ENCODE measurements at places on chromosomes 11 and 22.

GRCh38 chr22:39277142-39277607, 32.4 kb upstream of the PDGFB start:
- no peaks in the 10 kb centered on the region for H3K36me3 ChIP-seq
- H3K4me1 ChIP-seq = no peaks in the 10 kb centered on the region
- H3K27ac ChIP-seq = no peak overlapping the region
- H3K4me3 ChIP-seq = no peak overlapping the region
- DNase-seq = no peak

DNA sequence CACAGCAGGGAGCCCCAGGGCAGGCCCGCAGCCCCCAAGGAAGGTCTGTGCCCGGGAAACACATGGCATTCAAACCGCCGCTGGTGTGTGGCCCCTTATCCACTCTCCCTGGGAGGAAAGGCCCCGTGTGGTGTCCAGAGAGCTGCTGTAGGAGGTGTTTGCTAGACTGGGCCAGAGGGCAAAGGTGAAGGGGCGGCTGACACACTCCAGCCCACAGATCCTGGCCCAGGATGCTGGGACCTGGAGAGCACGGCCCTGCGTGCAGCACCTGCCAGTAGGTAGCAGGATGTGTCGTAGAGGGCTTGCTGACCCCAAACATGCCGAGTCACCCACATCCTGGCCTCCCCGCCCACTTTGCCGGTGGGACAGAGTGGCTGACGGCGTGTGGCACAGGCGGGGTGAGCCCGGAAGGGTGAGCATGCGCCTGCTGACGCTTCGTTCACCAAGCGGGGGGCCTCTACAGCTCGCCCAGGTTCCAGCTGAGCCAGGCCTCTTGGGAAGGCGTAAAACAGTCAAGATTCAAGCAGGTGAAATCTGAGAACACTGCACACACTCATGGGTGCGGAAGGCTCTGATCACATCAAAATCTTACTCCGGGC, 11.0 kb downstream of the OSBPL5 start:
- H3K4me1 ChIP-seq = peaks cover 98% of the 10 kb centered on the region
- DNase-seq = no peak
- H3K27ac ChIP-seq = peak overlapping the region; percentile 96
- no peaks in the 10 kb centered on the region for H3K27me3 ChIP-seq
- H3K36me3 ChIP-seq = no peaks in the 10 kb centered on the region

- H3K4me3 ChIP-seq = no peak overlapping the region
- H3K36me3 ChIP-seq = no peaks in the 10 kb centered on the region
- H3K4me1 ChIP-seq = no peaks in the 10 kb centered on the region
Observed at GRCh38 chr11:111378185-111378860, 752 bp downstream of the POU2AF1 start.

- H3K4me3 ChIP-seq = no peak overlapping the region
- H3K36me3 ChIP-seq = no peaks in the 10 kb centered on the region
- H3K27me3 ChIP-seq = no peaks in the 10 kb centered on the region
- no peak overlapping the region for H3K27ac ChIP-seq
- DNase-seq = no peak
Observed at GRCh38 chr22:22488736-22489135, 19.8 kb downstream of the ZNF280B start.

DNA sequence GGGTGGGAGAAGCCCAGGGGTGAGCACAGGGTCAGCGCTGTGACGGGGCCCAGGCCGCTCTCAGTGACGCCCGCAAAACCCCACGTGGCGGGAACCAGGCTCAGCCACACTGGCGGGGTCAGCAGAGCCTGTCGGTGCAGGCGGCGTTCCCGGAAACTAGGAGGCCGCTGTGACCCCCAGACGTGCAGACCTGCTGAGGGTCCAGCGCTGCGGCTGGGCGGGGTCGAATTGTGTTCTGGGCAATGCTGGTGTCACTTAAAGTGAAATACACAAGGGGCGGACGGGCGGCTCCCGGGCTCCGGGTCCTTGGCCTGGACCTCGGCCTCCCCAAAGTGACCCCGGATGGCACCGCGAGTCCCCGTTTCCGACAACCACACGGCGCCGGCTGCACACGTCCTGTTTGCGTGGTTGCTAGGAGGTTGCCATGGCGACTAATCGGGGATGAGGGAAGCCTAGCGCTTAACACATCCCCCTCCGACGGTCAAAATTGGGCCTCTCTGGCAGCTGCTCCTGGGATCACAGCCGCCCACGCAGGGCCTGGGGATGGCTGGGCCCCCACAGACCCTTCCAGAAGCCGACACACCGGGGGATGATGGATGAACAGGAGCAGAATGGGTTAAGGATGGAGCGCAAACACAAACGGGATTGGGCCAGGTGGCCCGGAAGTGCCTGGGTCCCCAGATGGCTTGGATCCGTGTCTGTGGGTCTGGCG, 81.7 kb upstream of the PRR5 start:
- no peaks in the 10 kb centered on the region for H3K27me3 ChIP-seq
- no peaks in the 10 kb centered on the region for H3K36me3 ChIP-seq
- H3K27ac ChIP-seq = no peak overlapping the region
- H3K4me1 ChIP-seq = no peaks in the 10 kb centered on the region

DNA sequence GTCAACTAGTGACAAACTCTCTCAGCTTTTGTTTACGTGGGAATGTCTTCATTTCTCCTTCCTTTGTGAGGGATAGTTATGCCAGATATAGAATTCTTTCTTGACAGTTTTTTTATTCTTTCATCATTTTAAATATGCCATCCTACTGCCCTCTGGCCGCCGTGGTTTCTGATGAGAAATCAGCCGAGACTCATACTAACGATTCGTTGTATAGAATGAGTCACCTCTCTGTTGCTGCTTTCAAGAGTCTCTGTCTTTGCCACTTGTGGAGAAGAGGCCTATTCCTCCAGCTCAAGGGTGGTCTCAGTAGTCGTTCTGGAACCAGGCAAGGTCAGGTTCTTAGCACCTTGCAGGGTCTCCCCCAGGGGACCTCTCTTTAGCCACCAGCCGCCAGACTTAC, 8.0 kb downstream of the MYO7A start:
- H3K4me1 ChIP-seq = peaks cover 6% of the 10 kb centered on the region
- no peaks in the 10 kb centered on the region for H3K27me3 ChIP-seq
- no peak overlapping the region for H3K4me3 ChIP-seq
- no peak for DNase-seq

DNA sequence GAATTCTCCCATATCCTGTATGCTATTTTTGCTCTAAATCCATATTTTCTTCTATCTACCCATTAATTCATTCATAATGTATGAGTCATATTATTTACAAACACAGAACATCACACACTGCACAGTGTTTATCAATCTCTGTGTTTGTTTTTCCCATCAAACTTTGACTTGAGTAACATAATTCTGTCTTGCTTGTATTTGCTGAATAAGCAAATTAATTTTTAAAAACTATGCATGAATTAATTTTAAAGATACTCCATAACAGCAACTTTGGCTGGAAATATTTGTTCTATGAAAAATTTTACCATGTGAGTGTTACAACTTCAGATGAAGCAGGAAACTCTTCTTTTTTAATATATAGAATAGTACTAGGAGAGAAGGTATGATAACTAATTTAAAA, 275.6 kb downstream of the GRM5 start:
- no peaks in the 10 kb centered on the region for H3K27me3 ChIP-seq
- H3K36me3 ChIP-seq = no peaks in the 10 kb centered on the region
- no peak overlapping the region for H3K27ac ChIP-seq
- no peak for DNase-seq
- no peak overlapping the region for H3K4me3 ChIP-seq
- no peaks in the 10 kb centered on the region for H3K4me1 ChIP-seq

DNA sequence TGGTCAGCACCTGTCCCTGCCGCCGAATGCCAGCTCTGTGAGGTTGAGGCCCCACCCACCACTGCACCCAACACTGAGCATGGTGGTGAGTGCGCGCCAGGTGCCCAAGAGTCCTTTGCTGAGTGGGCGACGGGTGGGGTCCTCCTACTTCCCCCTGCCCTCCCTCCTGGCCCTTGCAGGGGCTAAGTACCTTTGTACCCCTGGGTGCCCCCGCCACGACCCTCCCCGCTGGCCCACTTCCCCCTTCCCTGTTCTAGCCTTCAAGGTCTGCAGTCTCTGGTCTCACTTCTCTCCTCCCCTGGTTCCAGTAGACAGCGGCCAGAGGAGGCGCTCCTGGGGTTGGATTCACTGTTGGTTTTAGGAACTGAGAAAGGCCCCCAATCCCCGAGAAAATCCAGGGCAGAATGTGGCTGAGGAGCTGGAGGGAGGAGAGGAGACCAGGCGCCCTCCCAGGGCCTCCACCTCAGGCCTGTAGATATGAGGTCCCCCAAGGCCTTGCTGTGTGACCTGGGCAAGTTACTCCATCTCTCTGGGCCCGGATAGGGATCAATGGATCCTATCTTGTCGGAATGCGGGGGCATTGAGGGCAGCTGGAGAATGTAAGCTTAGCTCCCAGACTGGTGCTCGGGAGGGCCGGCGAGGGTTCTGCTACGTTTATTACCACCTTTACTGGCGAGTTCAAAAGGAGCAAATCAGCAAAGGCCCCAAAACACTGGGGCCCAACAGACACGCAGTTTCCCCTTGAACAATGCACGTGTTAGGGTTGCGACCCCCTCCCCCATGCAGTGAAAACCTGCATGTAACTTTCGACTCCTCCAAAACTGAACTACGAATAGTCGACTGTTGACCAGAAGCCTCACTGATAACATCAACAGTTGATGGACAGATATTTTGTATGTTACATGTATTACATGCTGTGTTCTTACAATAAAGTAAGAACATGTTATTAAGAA, 31.9 kb upstream of the SMIM38 start:
- H3K27me3 ChIP-seq = no peaks in the 10 kb centered on the region
- H3K36me3 ChIP-seq = no peaks in the 10 kb centered on the region
- peak overlapping the region; percentile 55 for H3K27ac ChIP-seq
- H3K4me1 ChIP-seq = peaks cover 35% of the 10 kb centered on the region

GRCh38 chr22:48874956-48875355, 952.7 kb downstream of the BRD1 start:
- H3K4me3 ChIP-seq = no peak overlapping the region
- H3K4me1 ChIP-seq = no peaks in the 10 kb centered on the region
- no peak for DNase-seq
- H3K27ac ChIP-seq = no peak overlapping the region
- no peaks in the 10 kb centered on the region for H3K27me3 ChIP-seq

DNA sequence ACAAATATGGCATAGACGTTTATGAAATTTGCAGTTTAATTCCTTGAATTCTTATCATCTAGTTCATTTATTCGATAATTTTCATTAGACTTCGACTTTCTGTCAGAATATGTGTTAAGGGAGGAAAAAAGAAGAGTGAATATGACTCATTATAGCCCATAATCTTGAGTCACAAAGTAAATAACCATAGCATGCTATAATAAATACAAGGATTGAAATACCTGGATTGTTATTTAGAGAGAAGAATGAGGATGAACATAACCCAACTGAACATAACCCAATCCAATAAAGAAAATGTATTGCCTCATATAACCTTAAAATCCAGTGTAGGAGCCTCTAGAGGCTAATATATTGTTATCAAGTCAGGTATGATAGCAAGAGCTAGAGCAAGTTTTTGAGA, 1858.3 kb upstream of the RAG2 start:
- peaks cover 2% of the 10 kb centered on the region for H3K4me1 ChIP-seq
- H3K4me3 ChIP-seq = no peak overlapping the region
- no peak for DNase-seq
- no peaks in the 10 kb centered on the region for H3K36me3 ChIP-seq
- H3K27ac ChIP-seq = no peak overlapping the region
- H3K27me3 ChIP-seq = no peaks in the 10 kb centered on the region

GRCh38 chr11:72692498-72693237, 18.4 kb upstream of the PDE2A start:
- no peaks in the 10 kb centered on the region for H3K4me1 ChIP-seq
- no peak overlapping the region for H3K27ac ChIP-seq
- peaks cover 80% of the 10 kb centered on the region for H3K36me3 ChIP-seq
- H3K4me3 ChIP-seq = no peak overlapping the region
- no peak for DNase-seq

- no peaks in the 10 kb centered on the region for H3K36me3 ChIP-seq
- no peaks in the 10 kb centered on the region for H3K27me3 ChIP-seq
- no peak overlapping the region for H3K4me3 ChIP-seq
- no peaks in the 10 kb centered on the region for H3K4me1 ChIP-seq
- no peak for DNase-seq
Observed at GRCh38 chr11:17695454-17696441, 23.6 kb upstream of the MYOD1 start.

All from thoracic aorta (tissue), 2 donors.